ENCODE measurements at places on chromosomes 2 and 18.

DNA sequence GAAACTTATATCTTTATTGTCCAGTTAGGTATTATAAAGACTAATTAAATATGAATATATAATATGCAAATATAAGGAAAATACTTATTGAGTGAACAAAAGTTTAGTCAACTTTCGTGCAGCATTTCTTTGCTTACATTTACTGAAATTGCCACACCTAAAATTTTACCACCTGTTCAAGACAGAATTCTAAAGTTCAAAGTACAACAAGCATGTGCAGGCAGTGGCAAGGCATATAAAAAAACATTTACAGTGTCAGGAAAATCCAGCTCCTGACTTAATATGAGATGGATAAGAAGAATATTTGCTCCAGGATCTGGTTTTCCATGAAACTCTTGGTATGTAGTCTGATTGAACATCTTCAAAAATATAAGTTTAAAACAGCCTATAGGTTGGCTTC is 4.8 kb downstream of the ITPRID2 start:
- DNase-seq, result no peak

- no peak for DNase-seq
Measured at GRCh38 chr18:58603375-58604067, 25.4 kb downstream of the ALPK2 start.

DNA sequence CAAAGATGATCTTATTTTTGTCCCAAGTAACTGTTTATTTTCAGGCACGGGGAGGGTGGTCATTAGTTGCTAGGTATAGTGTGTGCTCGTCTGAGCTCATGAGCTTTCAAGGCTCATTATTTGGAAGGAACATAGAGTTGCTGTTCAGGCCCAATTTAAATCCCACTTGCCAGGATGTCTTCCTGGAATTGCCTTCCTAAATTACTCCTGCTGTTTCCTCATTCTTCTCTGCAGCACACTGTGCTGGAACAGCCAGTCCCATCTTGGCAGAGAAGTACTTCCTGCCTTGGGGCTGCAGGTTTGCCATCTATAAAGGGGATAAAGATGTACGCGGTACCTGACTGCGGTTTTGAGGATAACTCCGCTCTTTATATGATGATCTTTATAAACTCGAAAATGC is 37.3 kb downstream of the GREB1 start:
- DNase-seq, result peak; percentile 33

GRCh38 chr2:179235463-179236108 is 29.0 kb downstream of the SESTD1 start:
- DNase-seq, result no peak

DNA sequence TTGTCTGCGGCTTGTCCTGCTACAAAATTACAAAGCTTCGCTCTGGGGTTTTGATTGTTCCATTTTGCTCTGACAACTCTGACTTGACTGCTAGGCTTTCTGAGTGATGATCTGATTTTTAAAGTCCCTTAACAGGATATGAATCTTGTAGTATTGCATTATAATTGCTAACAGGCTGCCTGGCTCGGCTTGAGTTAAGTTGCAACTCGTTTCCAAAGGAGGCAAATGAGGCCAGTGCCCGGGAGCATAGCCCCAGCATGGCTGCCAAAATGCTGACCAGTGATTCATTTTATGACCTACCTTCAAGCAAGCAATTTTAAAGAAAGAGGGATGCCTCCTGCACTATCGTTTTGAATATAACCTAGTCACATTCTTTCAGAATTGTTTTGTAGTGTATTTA is 135.4 kb downstream of the COL6A3 start:
- DNase-seq, result peak; percentile 91

DNA sequence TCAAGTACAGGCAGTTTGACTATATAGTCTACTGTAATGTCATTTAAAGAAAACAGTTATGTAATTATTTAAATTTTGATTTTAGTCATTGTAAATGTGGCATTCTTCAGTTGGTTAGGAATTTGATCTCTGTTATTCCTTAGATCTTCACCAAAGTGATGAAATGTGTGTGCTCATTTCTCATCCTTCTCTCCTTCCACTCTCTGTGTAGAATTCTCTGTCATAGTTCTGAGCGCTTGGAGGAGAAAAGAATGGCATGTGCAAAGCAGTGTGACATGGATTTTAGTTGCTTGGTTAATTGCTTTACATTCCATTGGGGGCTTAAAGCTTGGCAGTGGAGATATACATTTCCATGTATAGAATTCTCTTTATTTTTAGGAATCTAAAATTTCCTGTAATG is 14.8 kb downstream of the PIK3C3 start:
- no peak for DNase-seq

DNA sequence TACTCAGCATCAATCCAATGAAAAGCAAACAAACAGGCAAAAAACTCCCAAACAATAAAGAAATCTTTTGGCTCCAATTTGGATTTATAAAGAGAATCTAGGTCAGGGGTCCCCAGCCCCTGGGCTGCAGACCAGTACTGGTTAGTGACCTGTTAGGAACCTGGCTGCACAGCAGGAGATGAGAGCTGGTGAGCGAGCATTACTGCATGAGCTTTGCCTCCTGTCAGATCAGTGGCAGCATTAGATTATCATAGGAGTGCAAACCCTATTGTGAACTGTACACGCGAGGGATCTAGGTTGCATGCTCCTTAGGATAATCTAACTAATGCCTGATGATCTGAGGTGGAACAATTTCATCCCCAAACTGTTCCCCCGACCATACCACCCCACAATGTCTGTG is 102.2 kb downstream of the KIAA1328 start:
- DNase-seq, result no peak

DNA sequence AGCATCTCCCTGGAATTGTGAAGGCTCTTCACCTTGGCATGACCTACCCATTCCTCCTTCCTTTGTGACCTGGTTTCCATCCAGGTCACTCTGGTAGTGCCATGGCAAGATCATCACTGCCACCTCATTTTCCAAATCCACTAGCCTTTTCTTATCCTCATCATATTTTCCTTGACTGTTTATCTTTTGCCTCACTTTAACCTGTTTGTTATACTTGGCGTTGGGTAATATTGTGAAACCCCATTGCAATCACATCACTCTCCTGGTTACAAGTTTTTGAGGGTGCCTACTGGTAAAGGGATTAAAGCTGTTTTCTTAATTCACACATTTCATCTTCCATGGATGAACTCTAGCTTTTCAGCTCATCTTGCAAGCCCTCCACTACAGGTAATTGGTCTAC is 39.1 kb upstream of the IGFBP2 start:
- DNase-seq, result no peak

DNA sequence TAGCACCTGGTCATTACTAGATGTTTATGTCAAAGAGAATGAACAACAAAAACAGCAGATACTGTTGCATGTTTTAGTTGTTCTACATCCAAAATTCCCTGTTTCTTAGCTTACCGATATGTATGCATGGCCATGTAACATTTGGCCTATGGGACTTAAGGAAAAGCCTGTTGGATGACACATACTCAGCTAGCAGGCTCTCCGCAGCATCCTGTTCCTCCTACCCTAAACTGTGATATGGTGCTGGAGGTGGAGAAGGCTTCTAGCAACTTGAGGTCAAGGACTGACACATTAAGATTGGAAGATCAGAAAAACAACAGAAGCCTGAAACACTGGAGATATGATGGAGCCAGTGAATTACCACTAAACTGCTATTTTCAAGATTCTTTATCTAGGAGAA is 537.8 kb downstream of the LRRTM4 start:
- DNase-seq, result no peak

- DNase-seq, result no peak
Measured at GRCh38 chr2:237614151-237614720, 13.2 kb upstream of the LRRFIP1 start.

- no peak for DNase-seq
Measured at GRCh38 chr2:112242384-112242783, 12.5 kb downstream of the ZC3H8 start.

- DNase-seq, result no peak
Measured at GRCh38 chr2:130762031-130762909, 6.9 kb downstream of the AMER3 start.

DNA sequence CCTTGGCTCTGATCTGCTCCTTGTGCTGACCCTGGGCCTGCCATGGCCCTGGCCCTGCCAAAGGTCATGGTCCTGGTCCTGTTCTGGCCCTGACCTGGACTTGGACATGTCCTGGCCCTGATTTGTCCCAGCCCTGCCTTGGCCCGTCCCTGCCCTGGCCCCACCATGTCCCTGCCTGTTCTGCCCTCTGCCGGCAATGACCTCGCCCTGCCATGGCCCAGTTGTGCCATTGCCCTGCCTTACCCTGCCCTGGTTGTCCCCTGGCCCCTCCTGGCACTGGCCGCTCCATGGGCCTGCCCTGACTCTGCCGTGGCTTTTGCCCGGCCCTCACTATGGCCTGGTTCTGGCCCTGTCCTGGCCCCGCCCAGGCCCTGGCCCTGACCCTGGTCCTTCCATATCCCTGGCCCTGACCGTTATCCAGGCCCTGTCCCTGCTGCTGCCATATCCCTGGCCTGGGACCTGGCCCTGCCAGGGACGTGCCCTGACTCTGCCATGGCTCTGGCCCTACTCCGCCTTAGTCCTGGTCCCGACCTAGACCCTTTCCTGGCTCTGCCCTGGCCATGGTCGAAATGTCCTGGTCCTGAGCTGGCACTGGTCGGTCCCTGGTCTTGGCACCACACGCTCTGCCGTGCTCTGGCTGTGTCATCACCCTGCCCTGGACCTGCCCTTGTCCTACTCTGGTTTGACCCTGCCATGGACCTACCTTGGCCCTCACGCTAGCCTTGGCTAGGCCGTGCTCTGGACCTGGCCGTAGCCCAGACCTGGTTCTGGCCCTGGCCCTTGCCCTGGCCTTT is 6.8 kb upstream of the ANKRD62 start:
- DNase-seq, result no peak

DNA sequence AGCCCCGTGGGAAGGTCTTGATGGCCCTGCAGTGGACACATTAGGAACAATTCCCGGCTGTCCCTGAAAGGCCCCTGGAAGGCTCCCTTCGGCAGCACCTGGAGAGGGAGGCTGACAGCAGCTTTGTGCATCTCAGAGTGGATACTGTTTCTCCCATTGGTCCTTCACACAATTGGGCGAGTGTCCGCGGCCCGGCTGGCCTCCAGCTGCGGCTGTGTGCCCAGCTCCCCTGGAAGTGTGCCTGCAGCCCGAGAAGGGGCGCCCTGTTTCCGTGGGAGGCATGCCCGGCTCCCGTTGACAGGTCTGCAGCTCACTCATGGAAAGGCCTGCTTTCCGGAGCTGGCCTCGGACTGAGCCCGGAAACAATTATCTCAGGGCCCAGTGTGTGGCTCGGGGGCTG is 103.7 kb downstream of the LPIN1 start:
- no peak for DNase-seq

DNA sequence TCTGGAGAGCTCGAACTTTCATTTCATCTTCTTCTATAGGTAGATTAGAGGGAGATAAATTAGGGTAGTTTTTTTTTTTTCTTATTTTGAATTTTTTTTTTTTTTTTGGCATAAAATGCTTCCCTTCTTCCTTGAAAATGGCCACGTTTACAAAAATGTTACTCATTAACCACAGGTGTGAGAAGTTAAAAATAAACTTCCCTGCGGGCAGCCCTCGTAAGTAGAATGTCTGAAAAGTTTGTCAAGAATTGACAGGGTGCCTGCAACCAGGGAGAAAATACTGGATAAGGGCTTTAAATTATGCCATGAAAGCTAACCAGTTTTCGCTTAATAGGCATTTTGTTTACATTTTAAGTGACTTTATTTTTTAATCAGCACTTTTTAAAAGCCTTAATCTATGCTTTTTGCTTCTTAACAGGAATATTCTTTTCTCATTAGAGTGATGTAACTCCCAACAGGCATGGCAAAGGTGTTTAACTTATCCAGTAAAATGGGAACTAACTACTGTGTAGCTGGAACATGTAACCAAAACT is 4.2 kb upstream of the FN1 start:
- DNase-seq, result no peak

DNA sequence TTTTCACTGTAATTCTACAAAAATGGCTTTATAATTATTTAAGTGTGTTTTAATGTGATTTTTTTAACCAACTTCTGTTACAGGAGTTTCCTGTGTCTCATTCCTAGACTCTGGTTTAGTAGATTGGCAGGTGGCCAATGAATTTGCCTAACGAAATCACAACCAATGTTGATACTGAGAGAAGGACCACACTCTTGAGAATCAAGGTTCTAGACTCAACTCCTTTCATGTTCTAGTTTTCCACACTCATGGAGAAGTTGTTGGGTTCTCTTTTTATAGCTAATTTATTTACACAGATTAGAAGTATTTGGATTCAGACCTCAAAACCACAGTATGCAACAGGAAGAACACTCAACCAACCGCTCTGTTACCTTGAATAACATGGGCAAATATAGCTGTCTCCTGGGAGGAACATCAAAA is 22.6 kb upstream of the USP34 start:
- DNase-seq, result no peak
